Cerebellar cortex (tissue), 1 donor: ENCODE measurements at places on chromosomes 11 and 22.

- no peak for DNase-seq
Measured at GRCh38 chr11:968822-969221, 43.2 kb downstream of the AP2A2 start.

DNA sequence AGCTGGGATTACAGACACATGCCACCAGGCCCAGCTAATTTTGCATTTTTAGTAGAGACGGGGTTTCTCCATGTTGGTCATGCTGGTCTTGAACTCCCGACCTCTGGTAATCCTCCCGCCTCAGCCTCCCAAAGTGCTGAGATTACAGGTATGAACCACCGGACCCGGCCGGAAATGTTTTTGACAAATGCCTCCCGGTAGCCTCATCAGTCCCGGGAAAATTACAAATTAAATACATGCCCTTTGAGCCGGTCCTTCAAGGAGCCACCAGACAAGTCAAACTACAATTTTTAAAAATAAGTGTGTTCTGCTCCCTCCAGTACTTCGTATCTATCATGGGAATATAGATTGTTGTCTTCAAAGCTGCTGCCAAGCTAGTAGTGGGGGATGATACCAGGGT, 17.5 kb downstream of the WBP2NL start:
- no peak for DNase-seq

GRCh38 chr22:47337161-47337621, 574.7 kb downstream of the TBC1D22A start:
- peak; percentile 56 for DNase-seq

DNA sequence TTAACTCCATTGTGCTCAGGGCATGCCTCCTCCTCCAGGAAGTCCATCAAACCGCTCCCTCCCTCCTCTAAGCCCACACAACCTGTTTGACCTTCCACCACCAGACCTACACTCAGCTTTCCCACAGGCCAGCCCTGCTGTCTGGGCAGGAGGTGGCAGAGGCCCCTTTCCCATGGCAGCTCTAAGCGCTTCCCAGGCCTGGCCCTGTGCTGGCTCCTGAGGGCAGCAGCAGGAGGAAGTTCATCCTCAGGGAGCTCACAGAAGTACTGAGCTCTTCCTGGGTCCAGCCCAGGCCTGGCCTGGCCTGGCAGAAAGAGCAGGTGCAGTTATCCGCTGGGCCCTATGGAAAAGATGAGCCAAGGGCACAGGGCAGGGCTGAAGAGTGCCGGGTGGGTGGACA, 31.4 kb downstream of the ARAP1 start:
- DNase-seq, result no peak

DNA sequence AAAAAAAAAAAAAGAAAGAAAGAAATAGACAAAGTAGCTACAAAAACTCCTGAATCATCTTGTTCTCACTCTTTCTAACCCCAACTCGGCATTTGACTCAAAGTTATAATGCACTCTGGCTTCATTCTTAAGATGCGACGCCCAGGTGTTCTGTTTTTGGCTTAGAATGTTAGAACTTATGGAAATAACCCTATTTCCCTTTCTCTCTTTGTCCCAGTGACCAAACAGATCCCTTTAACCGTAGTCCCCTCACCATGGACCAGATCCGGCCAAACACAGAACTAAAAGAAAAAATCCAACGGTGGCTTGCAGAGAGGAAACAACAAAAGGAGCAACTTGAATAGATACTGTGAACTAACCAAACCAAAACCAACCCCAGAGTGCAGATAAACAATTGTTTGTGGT, 5.3 kb upstream of the ATP5MG start:
- DNase-seq, result no peak

GRCh38 chr22:39220890-39221850, 23.6 kb downstream of the PDGFB start:
- no peak for DNase-seq

DNA sequence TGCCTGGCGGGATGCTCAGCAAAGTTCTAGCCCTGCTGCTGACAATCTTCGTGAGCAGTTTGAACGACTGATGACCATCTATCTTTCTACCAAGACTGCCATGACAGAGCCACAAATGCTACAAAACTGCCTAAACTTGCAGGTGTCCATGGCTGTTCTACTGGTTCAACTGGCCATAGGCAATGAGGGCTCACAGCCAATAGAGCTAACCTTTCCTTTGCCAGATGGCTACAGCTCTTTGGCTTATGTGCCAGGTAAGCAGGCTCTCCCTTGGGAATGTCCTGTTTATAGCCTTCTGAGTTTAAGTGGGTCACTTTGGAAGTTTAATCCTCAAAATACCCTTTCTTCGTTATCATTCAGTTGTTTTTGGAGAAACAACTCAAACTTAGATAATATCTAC, 20.1 kb downstream of the UBE4A start:
- DNase-seq, result peak; percentile 89

DNA sequence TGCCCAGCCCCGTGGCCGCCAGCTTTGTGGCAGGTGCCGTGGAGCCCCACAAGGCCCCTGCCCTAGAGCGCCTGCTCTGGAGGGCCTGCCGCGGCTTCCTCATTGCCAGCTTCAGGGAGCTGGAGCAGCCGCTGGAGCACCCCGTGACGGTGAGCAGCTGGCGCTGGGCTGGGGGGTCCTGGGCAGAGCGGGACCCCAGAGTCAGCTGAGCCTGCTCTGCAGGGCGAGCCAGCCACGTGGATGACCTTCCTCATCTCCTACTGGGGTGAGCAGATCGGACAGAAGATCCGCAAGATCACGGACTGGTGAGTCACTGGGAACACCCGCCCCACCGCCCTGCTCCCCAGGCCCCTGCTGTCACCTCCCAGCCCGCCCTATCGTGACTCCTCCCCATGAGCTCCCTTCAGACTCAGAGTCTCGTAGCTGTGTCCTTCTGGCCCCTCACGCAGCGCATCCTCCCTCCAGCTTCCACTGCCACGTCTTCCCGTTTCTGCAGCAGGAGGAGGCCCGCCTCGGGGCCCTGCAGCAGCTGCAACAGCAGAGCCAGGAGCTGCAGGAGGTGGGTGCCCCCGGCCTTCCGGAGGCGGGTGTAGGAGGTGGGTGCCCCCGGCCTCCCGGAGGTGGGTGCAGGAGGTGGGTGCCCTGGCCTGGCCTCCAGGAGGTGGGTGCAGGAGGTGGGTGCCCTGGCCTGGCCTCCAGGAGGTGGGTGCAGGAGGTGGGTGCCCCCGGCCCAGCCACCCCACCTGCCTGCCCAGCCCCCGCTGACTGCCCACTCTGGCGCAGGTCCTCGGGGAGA, 4.7 kb downstream of the TCIRG1 start:
- DNase-seq, result no peak

DNA sequence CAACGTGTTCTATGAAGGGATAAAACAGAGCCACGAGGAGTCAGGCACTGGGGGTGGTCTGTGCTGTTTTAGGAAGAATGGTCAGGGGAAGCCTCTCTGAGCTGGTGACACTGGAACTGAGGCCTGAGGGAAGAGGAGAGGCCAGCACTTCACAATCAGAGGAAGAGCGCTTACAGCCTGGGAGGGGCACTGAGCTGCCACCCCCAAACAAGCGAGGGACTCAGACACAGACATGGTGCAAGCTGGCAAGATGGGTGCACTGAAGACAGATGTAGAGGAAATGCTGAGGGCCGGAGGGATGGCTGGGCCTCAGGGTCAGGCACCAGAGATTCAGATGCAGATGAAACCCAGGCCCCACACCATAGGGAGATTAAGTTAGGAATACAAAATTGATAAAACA, 40.0 kb upstream of the TP53I11 start:
- no peak for DNase-seq

GRCh38 chr11:1632053-1632714, 2.6 kb downstream of the KRTAP5-5 start:
- DNase-seq, result no peak

DNA sequence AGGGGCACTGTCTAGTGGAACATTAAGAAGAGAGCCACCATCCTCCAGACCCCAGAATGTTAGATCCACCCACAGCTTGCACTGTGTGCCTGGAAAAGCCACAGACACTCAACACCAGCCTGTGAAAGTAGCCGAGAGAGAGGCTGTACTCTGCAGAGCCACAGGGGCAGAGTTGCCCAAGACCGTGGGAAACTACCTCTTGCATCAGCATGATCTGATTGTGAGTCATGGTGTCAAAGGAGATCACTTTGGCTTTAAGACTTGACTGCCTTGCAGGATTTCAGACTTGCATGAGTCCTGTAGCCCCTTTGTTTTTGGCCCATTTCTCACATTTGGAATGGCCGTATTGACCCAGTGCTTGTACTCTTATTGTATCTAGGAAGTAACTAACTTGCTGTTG, 115.9 kb upstream of the CCDC179 start:
- no peak for DNase-seq

DNA sequence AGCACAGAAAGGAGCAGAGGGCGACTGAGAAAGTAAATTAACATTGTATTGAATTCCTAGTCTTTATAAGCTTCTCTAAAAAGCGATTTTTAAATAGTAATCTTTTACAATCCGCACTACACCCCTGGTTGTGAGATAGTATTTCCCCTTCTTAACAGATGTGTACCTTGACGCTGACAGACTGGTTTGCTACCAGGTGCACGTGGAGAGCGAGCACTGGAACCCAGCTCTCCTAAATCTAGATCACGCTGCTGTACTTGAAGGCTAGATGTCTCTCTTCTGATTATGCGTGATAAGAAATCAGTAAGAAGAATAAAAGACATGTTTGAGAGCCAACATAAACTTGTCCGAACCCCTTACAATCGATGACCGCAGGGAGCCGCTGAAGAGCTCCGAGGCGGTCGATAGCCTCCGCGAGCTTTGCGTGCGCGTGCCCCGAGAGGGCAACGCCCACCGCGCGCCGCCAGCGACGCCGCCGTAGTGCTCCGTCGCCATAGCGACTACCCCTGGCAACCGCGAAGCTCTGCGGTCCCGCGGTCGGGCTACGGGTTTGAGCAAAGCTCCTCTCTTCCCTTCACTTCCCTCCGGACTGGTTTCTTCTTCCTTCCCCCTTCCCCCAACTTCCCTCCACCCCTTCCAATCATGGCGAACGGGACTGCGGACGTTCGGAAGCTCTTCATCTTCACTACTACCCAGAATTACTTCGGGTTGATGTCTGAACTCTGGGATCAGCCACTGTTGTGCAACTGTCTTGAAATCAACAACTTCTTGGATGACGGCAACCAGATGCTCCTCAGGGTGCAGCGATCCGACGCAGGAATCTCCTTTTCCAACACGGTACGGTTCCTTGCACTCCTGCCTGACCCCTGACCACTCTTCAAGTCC, at the start of gene DYNC2H1:
Gene DYNC2H1, plus strand, starts transcription at position 494 of the 885 bp plus-strand sequence. Its CDS starts 149 bp downstream, at position 643.
- peak; percentile 90 for DNase-seq

- no peak for DNase-seq
Measured at GRCh38 chr11:119324189-119324588, 7.3 kb upstream of the MCAM start.

GRCh38 chr11:109894242-109894641, 198.9 kb upstream of the ZC3H12C start:
- no peak for DNase-seq

DNA sequence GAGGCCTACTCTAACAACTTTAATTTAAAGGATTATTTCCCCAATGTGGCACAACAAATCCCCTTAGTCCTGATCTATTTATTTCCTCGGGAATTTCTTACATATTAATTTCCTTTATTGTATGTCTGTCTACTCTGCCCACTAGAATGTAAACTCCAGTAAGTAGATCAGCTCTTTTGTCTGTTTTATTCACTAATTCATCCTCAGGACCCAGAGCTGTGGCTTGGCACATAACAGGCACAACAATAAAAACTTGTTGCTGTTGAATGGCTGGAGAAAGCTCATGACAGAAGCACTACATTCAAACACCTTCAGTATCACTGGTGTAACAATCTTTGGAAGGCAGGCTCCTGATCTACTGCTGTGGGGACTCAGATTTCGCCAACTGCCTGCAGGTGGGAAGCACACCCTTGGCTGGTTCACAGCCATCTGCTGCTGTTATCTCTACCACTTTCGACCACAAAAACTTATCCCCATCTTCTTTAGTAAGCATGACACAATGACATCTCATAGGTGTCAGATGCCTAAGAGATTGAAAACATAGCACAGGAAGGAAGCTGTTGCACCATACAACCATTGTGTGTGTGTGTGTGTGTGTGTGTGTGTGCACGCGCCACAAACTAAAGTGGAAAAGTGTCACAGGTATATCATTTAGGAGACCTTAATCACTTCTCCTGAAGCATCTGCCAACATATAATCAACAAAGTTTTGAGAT, 11.9 kb downstream of the HIRA start:
- DNase-seq, result peak; percentile 45

- DNase-seq, result no peak
Measured at GRCh38 chr11:109553284-109553683, 131.3 kb downstream of the C11orf87 start.

DNA sequence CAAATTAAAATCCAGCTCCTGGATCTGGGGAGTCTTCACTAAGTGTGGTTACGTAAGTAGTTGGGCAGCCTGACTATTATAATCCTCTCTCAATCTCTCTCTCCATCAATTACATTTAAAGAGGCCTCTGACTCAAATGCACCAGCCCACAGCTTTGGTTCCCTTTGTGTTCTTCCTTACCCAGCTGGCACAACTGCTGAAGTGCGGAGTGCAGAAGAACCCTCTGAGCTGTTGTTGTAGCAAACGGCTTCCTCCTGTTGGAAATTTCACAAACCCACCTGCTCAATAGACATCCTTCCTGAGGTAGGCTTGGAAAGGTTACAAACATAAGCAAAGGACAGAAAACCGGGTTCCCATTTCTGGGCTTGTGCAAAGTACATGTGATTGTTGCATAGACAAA, 17.0 kb upstream of the SORL1 start:
- DNase-seq, result no peak

- DNase-seq, result peak; percentile 82
Measured at GRCh38 chr11:116881143-116881542, 43.7 kb upstream of the APOA1 start.

DNA sequence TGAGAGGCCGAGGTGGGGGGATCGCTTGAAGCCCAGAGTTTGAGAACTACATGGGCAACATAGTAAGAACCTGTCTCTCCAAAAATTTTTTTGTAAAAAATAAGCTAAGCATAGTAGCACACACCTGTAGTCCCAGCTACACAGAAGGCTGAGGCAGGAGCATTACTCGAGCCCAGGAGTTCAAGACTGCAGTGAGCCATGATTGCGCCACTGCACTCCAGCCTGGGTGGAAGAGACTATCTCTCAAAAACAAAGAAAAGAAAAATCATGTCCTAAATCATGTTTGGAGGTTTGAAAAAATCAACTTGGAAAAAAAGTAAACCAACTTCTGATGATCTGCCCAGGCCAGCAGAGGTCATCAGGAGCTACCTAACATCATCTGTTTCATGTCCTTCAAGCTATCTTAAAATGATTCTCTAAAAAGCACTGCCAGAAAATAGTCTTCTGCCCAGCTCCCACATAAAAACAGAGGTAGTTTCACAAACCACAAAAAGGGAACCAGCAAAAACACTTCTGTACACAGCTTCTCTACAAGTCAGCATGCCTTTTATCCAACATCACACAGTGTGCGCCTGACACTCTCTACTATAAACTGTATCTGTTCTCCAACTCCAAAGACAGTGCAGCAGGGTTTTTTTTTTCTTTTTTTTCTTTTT, 165.0 kb downstream of the SOX6 start:
- no peak for DNase-seq
